Stimulated activated CD4-positive, alpha-beta T cell treated with anti-CD3 and anti-CD28 coated beads, Interleukin-15, amount 100 ng/mL, for 1 hour (primary cell): ENCODE measurements at places on chromosomes 4 and X.

DNA sequence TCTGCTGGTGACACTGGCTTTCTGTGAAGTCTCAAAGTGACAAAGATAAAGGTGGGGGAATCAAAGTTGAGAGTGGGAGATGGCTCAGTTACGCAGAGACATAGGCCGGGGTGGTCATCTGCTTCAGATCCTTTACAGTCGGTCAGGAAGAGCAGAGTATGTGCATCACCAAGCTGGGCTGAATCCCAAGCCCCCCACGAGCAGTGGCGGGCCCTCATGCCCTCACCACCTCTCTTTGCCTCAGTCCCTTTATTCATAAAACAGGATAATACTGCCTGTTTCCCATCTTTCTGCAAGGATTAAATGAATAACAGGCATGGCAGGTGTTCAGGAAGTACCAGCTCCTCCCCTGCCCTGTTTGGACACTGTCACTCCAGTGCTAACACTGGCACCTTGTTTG lies 135.6 kb downstream of the EVC2 start:
- no peak for DNase-seq

GRCh38 chr4:109327641-109328040 lies 25.2 kb upstream of the COL25A1 start:
- no peak for DNase-seq

- DNase-seq = no peak
These were observed 67.4 kb downstream of the STX18 start for GRCh38 chr4:4474476-4474875.

- no peak for DNase-seq
These were observed 47.7 kb downstream of the PRPS1 start for GRCh38 chrX:107675823-107676555.

DNA sequence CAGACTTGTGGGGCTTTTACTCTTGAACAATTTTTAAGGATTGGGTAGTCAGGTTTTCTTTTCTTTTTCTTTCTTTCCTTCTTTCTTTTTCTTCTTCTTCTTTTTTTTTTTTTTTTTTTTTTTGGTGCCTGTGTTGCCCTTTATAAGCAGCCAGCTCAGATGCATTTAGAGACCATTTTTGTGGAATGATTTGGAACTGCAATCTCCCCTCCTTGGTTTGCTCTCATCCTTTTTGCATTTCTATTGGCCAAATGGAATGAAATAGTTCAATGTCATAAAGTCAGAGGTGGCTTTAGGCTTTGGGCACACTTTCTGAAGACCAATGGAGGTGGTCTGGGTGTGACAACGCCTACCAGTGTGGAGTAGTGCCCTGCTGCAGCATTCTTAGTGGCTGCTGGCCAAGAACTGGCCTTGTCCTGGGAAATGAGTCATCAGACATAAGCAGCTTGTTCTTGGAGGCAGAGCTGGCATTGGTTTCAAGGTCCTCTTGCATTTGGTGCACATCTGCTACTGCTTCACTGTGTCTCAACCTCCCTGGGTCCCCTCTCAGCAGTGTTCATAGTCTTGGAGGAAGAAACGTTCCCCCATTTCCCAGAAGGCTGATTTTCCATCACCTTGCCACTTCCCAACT lies 84.5 kb downstream of the CT47B1 start:
- no peak for DNase-seq

GRCh38 chr4:45453258-45453853 lies 670.5 kb downstream of the GABRG1 start:
- no peak for DNase-seq

GRCh38 chr4:70177090-70177489 lies 18.4 kb upstream of the ODAM start:
- DNase-seq = no peak

- no peak for DNase-seq
These were observed 97.4 kb upstream of the MYOZ2 start for GRCh38 chr4:119038116-119038841.

GRCh38 chrX:37871626-37872302 lies 24.4 kb upstream of the DYNLT3 start:
- no peak for DNase-seq

DNA sequence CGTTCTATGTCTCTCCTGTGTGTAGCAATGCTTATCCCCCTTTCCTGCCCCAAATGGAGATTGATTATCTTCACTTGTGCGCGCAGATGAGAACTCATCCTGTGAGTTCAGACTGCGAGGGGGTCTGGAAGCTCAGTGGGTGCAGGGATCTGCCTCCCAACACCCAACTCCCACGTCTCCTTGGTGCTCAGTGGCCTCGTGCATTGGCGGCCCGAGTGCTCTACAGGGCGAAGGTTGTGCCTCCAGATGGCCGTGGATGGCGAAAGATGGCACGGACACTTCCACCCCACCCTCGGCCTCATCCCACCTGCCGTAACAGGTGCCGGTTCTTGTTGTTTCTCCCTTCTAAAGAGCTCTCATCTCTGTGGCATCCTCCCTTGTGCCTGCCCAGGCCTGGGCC lies 45.1 kb upstream of the SORCS2 start:
- DNase-seq = no peak

DNA sequence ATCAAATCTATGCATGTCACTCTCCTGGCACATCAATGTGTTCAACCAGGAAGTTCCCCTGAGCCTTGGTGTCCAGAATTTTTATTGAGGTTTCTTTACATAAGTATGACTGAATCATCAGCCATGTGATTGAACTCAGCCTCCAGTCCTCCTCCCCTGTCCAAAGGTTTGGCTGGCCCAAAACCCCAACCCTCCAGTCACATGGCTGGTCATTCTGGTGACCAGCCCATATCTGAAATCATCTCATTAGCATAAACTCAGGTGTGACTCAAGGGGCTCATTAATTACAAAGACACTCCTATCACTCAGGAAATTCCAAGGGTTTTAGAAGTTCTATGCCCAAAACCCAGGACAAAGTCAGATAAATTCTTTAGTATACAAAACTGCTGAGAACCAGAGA lies 20.6 kb upstream of the SUPT20HL2 start:
- no peak for DNase-seq

DNA sequence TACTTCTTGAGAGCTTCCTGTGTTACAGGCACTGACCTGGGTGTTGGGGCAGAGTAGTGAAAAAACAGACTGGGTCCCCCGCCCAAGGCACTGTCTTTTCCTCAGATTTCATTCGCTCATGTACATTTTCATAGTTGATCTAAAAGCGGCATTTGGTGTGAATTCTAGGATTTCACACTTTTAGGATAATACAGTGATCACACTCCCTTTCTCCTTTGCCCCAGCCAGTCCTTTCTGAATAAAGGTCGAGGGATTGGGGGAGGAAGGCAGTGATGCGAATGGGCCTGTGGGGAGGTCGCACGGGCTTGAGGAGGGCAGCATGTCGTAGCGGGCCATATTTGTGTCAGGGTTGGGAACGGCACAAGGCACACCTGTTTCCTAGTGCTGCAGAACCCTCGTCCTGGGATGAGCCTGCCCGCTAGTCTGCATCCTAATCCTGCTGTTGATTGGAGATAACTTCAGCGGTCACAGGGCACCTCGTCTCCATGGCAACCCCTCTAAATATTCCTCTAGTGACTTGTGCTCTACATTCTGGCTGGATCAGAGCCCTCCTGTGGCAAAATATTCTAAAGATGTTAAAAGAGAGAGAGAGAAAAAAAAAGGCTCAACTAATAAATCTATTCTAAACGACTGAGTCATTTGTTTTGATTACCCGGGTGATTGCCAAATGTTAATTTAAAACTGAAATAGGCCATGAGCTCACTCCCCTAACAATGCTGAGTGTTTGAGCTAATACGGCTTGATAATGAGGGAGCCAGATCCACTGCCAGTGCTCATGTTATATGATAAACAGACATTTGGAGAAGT lies 21.8 kb downstream of the FHL1 start:
- no peak for DNase-seq

GRCh38 chrX:17390419-17390850 lies 15.4 kb downstream of the NHS start:
- DNase-seq = no peak

GRCh38 chr4:117893207-117893606 lies 141.1 kb upstream of the NDST3 start:
- DNase-seq = no peak

GRCh38 chr4:40199999-40200874 lies 3.4 kb downstream of the RHOH start:
- DNase-seq = no peak

- DNase-seq = no peak
These were observed 12.5 kb upstream of the SEL1L3 start for GRCh38 chr4:25875281-25875745.

GRCh38 chrX:77740376-77740905 lies 45.6 kb downstream of the ATRX start:
- no peak for DNase-seq

DNA sequence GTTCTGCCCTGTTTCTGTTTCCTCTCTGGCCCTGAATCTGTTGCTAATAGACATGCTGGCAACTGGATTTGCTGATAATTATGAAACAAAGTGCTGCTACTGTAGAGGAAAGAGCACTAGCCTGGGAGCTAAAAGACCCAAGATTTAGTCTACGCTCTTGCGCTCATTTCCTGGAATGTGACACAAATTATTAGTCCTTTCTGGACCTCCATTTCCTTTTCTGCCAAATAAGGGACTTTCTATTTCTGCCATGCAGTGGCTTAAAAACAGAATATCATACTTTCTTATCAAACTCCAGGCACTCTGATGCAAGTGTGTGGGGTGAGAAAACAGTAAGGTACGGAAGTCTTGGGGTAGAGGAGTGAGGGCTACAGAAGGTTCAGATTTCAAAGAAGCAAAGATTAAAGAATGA lies 48.3 kb upstream of the GPR174 start:
- DNase-seq = no peak

- no peak for DNase-seq
These were observed 93.6 kb downstream of the DCTD start for GRCh38 chr4:182823576-182823975.

DNA sequence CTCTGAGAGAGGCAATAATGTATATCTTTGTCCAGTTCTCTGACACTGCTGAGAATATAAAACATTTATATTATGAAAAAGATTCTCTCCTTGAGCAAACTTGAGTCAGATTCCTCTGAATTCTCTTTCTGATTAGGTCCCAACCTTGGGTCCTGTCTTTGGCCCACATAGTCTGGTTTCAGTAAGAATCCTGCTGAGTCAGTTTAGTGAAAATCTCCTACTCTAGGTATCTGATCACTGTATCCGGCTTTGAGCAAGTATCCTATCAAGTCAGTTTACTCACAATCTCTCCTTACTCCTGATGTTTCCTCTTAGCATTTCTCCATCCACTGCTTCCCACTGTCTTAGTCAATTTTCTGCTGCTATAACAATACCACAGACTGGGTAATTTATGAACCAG lies 253.9 kb downstream of the OPHN1 start:
- DNase-seq = no peak

GRCh38 chr4:154001193-154001592 lies 212.3 kb upstream of the SFRP2 start:
- DNase-seq = no peak

DNA sequence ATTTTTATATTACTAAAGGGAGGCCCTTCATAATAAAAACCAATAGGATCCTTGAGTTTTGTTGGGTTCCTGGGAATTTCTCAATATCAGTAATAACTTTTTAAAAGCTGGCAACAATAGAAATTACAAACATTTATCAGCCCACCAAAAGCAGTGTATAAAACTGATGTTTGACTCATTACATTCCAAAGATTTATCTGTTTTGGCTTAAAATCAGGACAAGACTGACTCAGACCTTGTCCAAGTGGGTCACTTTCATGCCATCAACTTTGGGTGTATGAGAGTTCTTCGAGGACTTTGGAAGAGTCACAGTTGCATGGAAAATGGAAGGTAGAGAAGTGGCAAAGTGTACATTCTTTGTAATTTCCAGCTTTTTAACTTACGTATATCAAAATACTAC lies 102.8 kb downstream of the FRMPD4 start:
- DNase-seq = no peak
